ENCODE measurements at places on chromosomes 2 and 18.

GRCh38 chr18:34122724-34123334 is 101.9 kb downstream of the NOL4 start:
- peak; percentile 64 for DNase-seq

- DNase-seq, result no peak
Observed at GRCh38 chr18:55524353-55525073, 63.5 kb downstream of the TCF4 start.

GRCh38 chr2:154710685-154711084 is 12.2 kb downstream of the KCNJ3 start:
- DNase-seq, result no peak

DNA sequence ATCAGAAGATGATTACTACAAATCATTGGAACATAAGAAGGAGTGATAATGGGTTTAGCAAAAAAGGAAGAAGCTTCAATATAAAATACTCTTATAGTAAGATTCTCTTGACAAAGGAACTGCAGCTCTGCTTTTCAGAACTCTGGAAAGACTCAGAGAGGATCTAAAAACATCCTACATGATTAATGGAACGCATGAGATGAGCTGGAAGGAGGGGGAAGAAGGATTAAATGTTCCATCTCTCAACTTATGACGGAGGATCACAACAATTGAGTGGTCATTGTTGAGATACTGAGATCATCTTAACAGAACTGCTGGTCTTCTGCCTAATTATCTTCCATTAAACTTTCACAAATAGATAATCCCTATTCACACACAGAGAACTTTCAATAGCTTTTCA is 267.5 kb upstream of the SLC8A1 start:
- DNase-seq, result no peak

GRCh38 chr2:238930216-238930615 is 82.3 kb downstream of the TWIST2 start:
- no peak for DNase-seq

GRCh38 chr18:13624563-13625237 is 101.7 kb downstream of the FAM210A start:
- DNase-seq, result no peak

GRCh38 chr2:54298514-54298913 is 42.5 kb upstream of the TSPYL6 start:
- DNase-seq, result no peak

Data from astrocyte of the spinal cord (primary cell).